ENCODE measurements at places on chromosomes 3 and 15.
A peak's percentile ranks its signal among the peaks of the same experiment; 100 is the strongest.

DNA sequence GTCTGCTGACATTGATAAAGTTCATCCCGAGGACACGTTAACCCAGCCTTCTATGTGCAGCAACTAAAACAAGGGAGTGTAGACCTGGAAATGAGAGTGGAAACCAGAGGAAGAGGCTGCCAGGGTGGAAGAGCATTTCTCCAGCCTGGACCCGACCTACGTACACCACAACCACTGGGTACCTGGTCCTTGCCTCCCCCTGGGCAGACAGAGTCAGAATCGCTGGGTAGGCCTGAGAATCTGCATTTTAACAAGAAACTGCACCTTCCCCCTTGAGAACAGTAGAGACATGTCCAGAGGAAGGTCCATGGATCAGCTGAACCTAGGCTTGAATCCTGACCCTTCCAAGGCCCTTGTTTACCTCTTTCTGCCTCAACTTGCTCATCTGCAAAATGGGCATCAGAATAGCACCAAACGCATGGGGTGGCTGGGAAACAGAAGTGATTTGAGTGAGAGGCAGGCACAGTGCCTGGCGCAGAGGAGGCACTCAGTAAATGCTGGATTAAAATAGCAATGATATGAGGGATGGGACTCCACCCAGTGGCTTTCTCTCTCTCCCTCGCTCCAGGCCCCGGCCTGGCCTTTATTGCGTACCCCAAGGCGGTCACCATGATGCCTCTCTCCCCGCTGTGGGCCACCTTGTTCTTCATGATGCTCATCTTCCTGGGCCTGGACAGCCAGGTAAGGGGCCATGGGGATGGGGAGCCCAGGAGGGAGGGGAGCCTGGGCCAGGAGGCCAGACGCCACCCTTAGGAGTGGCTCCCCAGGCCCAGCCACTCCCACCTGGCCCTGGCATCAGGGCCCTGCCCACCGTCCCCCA lies 66.9 kb upstream of the SLC6A1 start:
- peak; percentile 4 for DNase-seq

DNA sequence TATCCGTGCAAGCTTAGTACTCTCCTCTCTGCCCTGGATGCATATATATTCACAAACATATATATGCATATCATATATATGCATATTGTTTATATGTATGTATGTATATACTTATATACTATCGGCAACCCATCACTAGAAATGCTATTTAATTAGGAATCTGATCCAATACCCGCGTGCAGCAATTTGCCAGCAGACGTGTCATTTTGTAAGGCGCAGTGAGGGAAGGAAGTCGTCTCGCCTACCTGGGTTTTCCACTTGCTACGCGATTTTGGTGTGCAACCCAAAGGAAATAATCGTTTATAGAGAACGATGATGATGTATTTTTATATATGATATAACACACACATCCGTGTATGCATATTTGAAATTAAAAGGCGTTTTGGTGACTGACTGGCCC lies 5.6 kb upstream of the FEZF2 start:
- no peak for DNase-seq

- no peak for DNase-seq
These were observed 39.5 kb downstream of the ALDH1A2 start for GRCh38 chr15:58026051-58026450.

GRCh38 chr15:71272932-71273331 lies 157.7 kb downstream of the THSD4 start:
- no peak for DNase-seq

GRCh38 chr3:170482199-170482598 lies 63.5 kb downstream of the CLDN11 start:
- DNase-seq: no peak

- no peak for DNase-seq
These were observed 305.0 kb upstream of the SLCO3A1 start for GRCh38 chr15:91548549-91548948.

DNA sequence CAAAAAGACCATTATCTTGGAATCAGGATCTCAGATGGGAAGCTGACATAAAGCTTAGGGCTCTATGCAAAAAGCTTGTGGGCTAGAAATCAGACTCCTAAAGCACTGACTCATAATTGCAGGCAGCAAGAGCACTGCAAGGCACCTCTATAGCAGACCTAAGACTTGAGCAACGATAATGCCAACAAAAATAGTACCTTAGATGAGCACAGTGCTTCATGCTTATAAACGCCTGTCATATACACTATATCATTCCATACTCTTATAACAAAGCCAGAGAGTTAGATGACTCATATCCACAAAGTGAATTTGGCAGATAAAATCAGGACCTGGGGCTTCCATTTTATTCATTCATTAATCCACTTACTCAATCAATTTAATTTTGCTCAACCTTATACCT lies 560.8 kb downstream of the MCTP2 start:
- DNase-seq: no peak

DNA sequence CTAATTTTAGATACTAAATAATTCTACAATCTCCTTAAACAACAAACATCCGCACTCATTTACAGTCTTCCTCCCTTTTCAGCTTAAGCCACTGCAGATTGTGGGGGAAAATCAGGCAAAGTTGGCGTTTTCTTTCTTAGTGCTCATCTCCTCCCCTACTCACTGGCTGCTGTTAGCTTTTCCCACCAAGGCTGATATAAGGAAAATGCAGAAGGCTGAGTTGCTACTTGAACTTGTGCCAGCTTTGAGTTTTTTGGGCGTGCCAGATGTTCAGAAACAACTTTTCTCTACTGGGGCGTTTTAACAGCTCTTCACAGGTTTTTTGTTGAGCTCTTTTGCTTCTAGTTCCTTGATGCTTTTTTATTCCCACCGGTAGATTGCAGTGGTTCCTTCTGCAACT lies 222.0 kb downstream of the PYDC2 start:
- DNase-seq: no peak

GRCh38 chr15:84878504-84878903 lies 6.0 kb upstream of the SLC28A1 start:
- DNase-seq: peak; percentile 21

DNA sequence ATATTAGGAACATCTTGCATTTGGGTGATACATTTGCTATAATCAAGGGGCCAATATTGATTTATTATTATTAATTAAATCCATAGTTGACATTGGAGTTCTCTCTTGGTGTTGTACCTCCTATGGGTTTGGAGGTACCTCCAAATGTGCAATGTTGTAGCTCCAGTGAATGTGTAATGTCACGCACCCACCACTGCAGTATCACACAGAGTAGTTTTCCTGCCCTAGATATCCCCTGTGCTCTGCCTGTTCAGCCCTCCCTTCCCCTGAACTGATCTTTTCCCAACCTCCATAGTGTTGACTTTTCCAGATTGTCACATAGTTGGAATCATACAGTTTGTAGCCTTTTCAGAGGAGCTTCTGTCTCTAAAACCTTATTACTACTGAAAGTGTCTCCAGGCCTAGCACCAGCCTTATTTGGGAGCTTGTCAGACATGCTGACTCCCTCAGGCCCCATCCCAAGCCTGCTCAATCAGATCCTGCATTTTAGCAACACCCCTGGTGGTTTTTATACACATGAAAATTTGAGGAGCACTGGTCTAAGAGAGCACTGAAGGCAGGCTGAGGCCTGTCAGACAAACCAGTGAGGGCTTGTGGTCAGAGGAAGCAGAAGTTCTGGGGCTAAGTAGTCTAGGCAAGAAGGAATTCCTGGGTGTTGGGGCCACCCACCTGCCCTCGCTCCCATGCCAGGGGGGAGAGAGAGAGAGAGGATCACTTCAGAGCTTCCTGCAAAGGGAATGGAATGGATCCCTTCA lies 73.4 kb downstream of the SLC6A11 start:
- DNase-seq: no peak

- DNase-seq: peak; percentile 81
These were observed 311.3 kb downstream of the UACA start for GRCh38 chr15:70451821-70452653.

- no peak for DNase-seq
These were observed 7.4 kb upstream of the SH3BP5 start for GRCh38 chr3:15339786-15340215.
